Retinal pigment epithelial cell (primary cell): ENCODE measurements at places on chromosomes 2 and 18.

DNA sequence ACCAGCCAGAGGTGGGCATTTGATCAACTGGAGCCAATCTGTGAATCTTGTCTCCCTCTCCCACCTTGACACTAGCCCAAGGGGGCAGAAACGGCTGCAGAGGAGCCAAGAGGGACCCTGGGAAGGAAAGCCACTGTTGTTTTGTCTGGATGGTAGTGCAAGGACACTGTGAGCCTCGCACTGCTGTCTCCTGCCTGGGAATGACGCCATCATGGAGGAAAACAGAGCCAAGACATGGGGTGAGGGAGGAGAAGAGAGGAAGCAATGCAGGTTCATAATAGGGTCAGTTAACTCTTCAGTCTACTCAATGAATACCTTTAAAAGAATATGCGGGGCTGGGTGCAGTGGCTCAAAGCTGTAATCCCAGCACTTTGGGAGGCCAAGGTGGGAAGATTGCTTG is 231.1 kb upstream of the AGAP1 start:
- DNase-seq = no peak

GRCh38 chr2:219344751-219345430 is 12.3 kb upstream of the RESP18 start:
- DNase-seq = no peak

- no peak for DNase-seq
These were observed 23.4 kb downstream of the NR4A2 start for GRCh38 chr2:156309167-156309566.

DNA sequence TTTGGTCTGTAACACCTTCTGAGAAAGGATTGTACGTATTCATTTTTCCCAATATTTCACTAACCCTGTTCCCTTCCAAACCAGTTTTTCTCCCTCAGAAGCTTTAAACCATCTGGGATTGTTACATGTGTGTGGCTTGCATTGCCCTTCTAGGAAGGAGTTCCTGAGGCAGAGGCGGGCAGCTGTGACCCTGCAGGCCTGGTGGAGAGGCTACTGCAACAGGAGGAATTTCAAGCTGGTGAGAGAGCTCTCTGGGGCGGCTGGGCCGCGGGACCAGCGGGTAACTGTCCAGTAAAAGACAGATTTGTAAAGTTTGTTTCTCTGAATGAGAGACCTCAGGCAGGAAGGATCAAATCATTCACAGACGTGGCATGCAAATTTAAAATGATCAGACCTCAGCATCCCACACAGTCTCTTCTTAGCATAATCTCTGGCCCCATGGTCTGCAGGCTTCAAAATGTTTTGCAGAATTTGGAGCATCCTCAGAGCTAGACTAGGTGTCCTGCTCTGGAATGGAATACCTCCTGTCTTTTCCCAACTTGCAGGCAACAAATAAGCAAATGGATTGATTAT is 40.2 kb upstream of the GPR17 start:
- DNase-seq = no peak

- DNase-seq = no peak
These were observed 93.7 kb upstream of the SETBP1 start for GRCh38 chr18:44586782-44587524.

DNA sequence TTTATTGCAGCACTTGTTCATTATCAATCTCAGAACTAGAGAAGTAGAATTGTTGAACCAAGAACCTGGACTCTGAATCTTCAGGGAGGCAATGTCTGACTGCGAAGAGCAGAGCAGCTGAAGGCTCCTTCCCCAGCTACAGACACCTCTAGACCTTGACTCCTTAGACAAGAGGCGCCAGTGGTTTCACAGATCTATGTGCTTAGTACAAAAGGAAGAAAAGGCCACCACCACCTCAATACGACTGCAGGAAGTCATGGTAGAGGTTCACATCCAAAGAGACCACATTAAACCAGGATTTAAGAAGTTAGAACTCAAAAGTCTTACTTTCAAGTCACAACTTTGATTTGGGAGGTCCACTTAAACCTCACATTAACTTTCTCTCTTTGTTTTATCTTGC is 158.1 kb upstream of the VRK2 start:
- no peak for DNase-seq

DNA sequence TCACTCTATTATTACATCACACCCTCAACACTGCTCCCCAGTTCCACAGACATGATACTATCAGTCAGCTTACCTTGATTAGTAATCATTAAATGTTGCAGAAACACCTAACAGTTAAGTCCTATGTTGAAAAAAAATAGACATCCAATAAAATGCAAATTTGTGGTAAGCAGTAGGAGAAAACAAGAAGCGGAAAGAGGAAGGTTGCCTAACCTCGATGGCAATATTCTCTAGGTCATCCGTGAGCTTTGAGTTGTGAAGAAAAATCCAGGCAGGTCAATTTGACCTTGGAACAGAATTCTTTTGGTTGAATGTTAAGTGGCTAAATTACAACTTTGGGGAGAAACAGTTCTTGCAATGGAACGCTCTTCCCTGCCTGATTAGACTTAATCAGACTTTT is 264.4 kb downstream of the AFF3 start:
- DNase-seq = no peak

GRCh38 chr2:8064603-8065002 is 617.3 kb upstream of the ID2 start:
- no peak for DNase-seq

DNA sequence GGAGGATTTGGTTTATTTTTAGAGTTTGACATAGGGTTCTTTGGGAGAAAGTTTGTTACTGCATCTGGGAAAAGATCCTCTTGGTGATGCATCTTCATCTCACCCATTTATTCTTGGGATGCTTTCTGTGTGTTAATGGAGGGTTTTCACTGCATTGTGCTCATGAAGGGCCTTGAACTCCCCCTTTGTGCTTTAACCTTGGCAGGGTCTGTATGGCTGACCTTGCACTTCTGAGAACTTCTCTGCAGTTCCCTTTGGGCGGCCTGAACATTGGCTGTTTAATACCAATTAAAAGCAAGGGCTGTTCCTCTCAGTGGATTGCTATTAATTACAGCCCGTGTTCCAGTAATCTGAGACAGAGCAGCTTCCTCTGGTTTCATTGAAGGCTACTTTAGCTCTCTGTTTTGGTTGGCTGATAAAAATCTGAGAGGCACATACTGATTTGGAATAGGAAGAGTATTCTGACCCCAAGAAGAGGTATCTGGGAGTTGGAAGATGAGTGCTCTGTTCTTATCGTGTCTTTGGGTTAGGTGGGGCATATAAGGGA is 37.5 kb downstream of the FMNL2 start:
- DNase-seq = no peak

GRCh38 chr18:73774811-73775509 is 372.7 kb downstream of the FBXO15 start:
- no peak for DNase-seq

- DNase-seq = no peak
These were observed 34.9 kb downstream of the COA5 start for GRCh38 chr2:98573426-98573825.

GRCh38 chr2:217277646-217278398 is 418.0 kb upstream of the TNP1 start:
- peak; percentile 86 for DNase-seq

DNA sequence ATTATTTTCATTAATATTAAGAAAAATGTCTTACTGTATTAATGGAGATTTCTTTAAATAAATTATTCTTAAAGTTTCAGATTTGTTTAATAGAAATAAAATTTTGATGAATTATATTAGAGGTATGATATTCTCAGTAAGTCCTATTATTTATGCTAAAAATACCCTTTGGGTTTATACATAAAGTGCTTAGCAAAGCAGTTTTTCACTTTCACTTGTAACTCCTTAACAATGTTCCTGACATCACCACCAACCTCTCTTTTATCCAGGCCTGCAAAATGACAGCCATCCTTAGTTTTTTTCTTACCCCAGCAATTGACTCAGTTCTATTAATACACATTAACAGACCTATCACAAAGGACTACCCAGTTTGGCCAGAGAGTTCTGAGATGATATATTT is 170.4 kb downstream of the CD226 start:
- DNase-seq = no peak

DNA sequence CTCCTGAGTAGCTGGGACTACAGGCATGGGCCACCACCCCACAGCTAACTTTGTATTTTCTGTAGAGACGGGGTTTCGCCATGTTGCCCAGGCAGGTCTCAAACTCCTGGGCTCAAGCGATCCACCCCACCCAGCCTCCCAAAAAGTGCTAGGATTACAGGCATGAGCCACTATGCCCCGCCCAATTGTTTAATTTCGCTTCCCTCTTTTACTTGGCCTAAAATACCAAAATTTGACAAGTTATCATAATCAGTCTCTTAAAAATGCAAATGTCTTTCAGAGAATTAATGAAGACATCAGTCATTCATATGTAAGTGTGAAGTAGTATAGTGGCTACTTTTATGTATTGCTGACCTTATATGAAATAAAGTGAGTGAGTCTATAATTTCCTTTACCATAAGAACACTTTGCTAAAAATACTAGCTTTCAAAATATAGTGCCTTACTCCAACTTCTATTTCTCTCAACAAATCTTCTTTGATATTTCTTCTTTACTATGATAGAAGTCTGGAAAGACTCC is 9.8 kb downstream of the FBXO11 start:
- no peak for DNase-seq

DNA sequence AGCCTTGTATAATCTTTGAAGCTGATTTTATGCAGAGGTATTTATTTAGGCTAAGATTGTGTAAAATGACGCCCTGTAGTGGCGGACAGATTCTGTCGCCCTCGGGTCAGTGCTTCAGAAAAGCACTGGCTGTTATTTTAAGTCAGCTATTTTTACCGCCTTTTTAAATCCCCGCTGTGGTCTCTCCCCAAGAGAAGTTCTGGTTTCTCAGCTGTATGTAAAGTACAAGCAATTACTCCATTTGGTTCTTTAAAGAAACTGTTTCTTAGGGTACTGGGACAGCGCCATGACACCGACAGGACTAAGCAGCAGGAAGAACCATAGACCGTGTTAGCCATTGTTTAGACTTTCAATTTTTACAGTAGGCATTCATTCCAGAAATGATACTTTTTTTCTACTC is 65.0 kb downstream of the UGGT1 start:
- DNase-seq = no peak

- DNase-seq = no peak
These were observed 4.2 kb downstream of the TRAK2 start for GRCh38 chr2:201447086-201447485.

- peak; percentile 62 for DNase-seq
These were observed 26.4 kb downstream of the TBC1D8 start for GRCh38 chr2:101124643-101125366.

DNA sequence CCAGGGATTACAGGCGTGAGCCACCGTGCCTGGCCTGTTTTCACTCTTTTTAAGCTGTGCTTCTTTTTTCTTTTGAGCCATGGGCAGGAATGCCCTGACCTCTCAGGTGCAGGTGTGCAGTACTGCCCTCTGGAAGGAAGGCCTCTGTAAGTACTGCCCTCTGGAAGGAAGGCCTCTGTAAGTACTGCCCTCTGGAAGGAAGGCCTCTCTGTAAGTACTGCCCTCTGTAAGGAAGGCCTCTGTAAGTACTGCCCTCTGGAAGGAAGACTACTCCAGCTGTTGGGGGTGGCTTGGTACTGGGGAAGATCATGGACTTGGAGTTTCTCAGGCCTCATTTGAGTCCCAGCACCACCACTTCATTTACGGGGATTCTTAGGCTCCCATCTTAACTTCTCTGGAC is 248.5 kb upstream of the ID2 start:
- DNase-seq = no peak

- DNase-seq = no peak
These were observed 49.2 kb downstream of the SIGLEC15 start for GRCh38 chr18:45874491-45875184.

- DNase-seq = no peak
These were observed 65.4 kb upstream of the HNRNPA3 start for GRCh38 chr2:177147093-177147694.

- no peak for DNase-seq
These were observed 9.1 kb downstream of the ZCCHC2 start for GRCh38 chr18:62531931-62532330.

- no peak for DNase-seq
These were observed 114.3 kb downstream of the ARHGEF4 start for GRCh38 chr2:130951018-130951417.
